Activated T-helper 1 cell treated with anti-CD3 and anti-CD28 coated beads, Interleukin-2, amount 50 U/mL, for 16 hours (primary cell): ENCODE measurements at places on chromosomes 4 and X.
A peak's percentile ranks its signal among the peaks of the same experiment; 100 is the strongest.

DNA sequence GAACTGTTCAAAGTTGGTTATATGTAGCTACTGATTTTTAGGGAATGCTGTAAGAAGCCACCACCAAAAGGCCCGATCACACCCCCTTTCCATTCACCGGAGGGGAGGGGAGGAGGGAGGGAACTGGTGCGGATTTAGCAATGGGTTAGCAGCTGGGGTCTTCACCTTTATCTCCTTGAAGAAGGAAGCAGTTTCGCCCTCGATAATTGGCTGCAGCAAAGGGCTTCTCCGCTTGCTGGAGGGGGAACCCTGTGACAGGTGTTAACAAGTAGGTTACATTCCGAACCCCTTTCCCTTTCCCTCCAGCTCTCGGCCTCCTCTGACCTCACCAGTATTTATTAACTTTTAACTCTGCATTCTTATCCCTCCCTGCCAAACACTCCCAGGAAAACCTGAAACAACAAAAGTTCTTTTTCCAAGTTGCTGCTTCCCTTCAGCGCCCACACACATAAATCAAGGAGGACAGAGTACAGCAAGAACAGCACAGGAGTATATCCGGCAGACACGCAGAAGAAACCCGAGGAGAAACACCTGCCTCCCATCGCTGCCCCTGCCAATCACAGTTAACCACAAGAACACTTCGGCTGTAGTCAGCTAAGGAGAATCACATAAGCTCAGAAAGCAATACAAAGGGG, 39.8 kb upstream of the NAP1L5 start:
- no peak for DNase-seq

DNA sequence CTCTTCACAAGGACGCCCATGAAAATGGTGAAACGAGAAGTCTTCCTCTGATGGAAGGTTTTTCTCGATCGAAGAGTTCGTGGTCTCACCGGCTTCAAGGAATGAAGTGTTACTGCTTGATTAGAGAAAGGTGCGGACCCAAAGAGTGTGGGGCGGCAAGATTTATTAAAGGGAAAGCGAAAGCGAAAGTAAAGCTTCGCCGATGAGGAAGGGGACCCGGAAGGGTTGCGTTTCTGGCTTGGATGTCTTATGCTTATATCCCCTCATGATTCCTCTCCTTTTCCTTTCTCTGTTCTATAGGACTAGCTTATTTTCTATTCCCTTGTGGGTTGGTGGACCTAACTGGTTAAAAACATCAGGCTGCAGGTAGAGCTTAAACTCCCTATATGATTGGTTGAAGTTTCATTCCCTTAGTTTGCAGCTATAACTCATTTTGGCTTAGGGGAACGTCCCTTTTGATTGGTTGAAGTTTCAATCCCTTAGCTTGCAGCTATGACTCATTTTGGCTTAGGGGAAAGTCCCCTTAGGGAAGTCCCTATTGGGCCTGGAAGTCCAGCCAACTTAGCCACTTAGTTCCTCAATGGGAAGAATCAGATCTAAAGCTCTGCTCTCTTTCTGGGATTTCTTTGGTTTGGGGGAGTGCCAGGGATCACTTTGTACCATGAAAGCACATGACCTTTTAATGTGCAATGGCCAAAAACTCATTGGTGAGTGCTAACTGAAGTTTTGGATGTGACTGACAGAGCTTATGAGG, 1025.0 kb upstream of the PCDH10 start:
- DNase-seq = no peak

DNA sequence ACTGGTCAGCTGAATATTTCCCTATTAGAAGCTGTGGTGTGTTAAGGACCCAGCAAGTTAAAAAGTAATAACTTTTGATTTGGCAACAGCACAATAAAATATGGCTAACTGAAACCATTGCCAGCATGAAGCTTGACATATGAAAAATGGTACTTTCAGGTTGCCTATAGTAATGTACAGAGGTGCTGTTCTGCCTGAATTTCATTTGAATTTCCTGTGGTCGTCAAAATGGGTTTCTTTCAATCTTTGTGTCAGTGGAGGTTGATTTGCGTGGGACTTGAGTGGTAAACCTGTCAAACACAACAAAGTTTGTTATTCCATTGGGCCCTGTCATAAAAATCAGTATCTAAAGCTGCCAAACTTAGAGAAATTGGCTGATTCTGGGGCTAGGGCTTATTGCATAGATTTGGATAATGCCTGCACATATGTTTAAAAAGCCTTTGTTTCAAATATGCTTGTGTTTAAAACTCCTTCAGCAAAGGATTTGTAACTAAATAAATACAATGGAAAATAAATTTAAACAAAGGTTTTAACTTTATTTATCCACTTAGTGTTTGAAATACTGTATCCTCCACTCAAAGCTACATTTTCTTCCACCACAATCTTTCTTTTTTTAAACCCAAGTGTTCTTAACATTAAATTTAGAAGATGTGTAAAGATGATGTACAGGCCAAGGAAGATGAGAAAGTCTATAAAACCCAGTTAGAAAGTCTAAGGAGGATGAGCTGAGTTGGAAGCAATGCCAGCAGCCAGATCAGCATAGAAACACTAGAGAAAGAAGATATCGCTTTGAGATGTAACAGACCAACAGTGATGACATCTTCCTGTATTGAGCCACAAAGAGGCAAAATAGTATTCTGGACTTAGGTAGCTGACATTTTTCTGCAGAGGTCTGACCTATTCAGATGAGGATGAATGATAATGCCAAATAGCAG, 134.8 kb upstream of the GIMD1 start:
- no peak for DNase-seq

GRCh38 chr4:81652069-81652478, 180.4 kb upstream of the RASGEF1B start:
- DNase-seq = no peak

DNA sequence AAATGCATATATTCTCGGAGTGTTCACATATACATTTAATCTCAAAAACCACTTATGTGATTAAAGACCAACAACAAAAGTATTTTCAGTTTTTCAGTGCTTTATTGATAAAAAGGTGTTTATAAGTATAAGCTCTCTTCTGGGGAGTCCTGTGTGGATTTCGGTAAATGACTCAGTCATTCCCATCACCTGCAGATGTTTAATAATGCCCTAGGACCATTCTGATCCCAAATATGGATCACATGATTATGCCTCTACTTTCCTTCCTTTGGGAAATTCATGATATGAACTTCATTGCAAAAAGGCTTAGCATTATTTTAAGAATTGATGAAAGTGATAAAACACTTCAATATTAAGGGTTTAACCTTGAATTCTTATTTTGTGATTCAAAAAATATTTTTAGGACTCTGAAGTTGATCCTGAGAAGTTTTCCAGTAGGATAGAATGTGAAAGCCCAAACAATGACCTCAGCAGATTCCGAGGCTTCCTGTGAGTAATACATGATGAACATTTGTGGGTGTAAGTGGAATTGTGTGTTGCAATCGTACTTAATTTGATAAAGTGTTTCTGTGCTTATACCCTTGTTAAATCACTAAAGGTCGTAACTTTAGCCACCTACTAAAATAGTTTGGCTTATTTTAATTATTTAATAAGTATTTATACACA, 40.2 kb downstream of the ATP10D start:
- DNase-seq = no peak

DNA sequence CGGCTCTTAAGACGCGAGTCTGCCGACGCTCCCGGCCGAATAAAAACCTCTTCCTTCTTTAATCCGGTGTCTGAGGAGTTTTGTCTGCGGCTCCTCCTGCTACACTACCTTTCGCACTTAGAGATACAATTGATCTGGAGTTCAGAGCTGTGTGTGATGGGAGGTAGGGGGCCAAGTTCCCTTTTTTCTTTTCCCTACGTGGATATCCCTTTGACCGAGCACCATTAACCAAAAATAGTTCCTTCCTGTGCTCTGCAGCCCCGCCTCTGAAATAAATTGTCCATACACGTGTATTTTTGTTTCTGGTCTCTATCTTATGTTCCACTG, 555 bp upstream of the PGM2 start:
- no peak for DNase-seq

- no peak for DNase-seq
These were observed 50.0 kb downstream of the RTL5 start for GRCh38 chrX:72081605-72082320.

- DNase-seq = no peak
These were observed 144.4 kb upstream of the GUCY1A1 start for GRCh38 chr4:155522201-155522600.

GRCh38 chrX:45986971-45987370, 558.2 kb downstream of the ZNF674 start:
- no peak for DNase-seq

GRCh38 chr4:87806520-87806919, 7.2 kb downstream of the IBSP start:
- no peak for DNase-seq

DNA sequence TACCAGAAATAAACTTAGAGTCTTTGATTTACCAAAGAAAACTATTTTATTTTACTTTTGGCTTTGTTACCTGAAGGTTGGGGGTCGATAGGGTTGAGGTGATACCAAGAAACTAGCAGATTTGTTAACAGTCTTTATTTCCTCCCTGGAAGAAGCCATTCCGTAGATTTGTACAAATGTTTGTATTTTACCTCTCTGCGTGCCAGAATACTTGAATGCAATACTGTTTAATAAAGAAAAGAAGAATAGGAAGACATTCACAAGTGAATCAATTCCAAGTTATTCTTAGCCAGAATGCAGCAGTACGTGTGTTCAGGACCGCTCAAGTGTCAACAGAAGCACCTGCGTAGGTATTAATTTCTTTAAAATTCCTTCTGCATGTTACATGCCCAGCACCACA, 260.3 kb upstream of the TENM3 start:
- DNase-seq = no peak

DNA sequence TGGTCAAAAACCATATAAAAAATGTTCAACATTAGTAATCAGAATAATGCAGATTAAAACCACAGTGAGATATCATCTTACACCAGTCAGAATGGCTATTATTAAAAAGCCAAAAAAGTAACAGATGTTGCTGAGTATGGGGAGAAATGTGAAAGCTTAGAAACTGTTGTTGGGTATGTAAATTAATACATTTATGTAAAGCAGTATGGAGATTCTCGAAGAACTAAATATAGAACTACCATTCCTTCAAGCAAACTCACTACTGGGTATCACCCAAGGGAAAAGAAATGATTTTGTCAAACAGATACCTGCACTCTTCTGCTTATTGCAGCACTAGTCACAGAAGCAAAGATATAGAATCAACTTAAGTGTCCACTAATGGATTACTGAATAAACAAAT, 576.4 kb upstream of the EPHA5 start:
- DNase-seq = no peak

- no peak for DNase-seq
These were observed 423.8 kb downstream of the PRDM5 start for GRCh38 chr4:120498678-120499077.

DNA sequence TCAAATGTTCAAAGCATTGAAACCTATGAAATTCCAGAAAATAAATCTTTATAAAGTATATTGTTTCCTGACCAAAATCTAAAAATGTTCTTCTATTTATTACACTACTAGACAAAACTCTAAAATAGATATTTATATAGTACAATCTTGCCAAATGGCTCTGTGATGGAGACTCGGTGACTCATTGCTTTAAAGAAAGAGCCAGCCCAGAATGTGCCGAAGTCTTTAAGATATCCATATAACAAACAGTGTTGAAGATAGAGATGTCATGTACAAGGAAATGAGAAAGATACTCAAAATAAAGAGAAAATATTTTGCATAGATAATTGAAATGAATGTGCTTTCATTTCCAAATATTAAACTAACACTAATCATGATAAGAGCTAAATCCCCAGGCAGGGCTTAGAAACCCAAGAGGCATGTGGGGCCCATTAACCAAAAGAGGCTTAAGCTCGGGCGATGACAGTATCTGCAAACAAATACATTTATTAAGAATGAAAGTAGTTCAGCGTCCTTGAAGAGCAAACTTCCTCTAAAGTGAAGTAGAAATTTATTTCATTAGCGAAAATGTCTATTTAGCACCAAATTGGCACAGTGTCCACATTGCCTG, 102.1 kb upstream of the FAM9B start:
- no peak for DNase-seq

GRCh38 chr4:123617791-123618190, 221.2 kb downstream of the SPRY1 start:
- no peak for DNase-seq

- DNase-seq = peak; percentile 52
These were observed 915 bp upstream of the RAB33B start for GRCh38 chr4:139453041-139453370.

GRCh38 chrX:13109817-13110216, 65.4 kb upstream of the FAM9C start:
- DNase-seq = no peak

DNA sequence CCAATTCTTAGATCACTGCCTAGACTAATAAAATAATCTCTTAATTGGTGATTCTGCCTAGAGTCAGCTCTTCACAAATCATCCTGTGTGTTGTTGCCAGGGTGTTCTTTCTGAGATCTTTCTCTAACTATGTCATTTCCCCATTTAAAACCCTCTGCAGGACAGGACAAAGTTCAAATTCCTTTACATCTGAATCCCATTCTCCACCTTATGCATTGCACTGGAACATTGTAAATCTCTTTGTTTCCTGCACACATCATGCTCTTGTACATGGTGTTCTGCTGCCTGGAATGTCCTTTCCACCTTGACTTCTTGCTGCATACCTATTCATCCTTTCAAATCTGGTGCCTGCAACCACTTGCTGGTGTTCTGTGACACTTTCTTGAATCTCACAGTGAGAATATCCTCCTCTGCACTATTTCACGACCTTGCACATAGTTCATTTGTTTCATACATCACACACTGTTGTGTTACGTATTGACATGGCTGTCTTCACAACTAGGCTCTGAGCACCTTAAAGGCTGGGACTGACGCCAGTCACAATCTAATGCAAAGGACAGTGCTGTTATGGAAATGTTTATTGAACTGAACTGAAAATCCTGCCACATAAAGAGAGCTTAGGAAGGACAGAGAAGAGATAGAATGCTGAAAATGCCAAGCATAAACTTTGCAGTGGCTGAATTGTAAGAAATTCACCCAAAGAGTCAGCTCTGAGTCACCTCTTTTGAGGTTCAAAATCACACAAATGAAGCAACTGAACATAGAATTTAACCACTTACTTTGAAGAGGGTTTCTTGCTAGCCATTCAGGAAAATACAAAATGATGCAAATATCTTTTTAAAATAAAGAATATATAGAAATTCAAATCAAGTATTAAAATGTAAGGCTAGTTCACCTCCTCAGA, 26.4 kb upstream of the SMIM14 start:
- DNase-seq = no peak

DNA sequence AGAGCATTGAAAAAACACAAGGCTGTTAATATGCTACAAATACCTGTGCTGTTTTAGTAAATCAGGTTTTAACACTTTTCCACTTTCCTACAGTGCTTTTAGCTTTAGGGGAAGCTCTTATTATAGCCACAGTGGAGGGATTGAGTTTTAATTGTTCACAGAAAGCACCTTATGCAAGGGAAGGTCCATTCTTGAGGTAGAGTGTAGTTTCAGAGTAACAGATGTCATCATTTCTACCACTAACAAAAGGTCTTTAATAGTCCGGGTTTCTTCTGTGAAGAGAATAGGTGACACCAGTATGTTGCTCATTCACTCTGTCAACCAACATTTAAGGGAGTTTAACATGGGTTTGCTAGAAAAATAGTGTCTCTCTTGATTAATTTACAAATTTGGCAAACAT, 104.4 kb downstream of the STIM2 start:
- DNase-seq = no peak
